ENCODE measurements at places on chromosomes 2 and 18.

DNA sequence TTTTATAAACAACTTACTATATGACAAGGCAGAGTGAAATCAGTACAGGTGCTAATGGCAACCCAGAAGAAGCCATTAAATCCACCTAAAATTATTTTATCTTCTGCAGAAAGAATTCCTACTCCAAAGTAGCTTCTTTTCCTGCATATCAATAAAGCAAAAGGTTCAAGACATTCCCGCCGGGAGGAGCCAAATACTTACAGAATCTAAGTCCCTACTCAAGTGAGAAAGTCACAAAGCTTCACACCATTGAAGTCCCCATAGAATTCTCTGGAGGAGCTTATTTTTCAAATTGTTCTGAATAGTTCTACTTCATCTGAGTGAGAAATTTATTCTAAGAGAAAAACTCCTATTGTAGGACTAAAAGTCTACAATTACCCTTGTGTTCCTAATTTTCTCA lies 233.7 kb upstream of the HNRNPA3 start:
- no peak for DNase-seq

DNA sequence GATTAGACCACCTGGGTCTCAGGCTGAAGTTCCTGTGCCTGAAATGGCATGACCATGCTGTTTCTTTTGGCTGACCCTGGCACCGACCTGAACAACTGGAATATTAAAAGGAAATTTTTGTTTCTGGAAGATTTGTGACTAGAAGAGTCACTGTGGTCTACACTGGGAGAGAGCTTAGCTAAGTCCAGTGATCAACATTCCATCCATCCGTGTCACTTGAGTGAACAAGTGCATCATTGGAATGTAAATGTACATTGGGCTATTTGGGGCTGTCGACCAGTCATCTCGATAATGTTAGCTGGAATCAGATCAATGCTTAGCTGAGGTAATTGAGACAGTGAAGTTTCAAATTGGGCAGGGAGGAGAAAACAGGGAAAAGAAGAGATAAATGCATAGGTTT lies 95.4 kb upstream of the CCDC85A start:
- no peak for DNase-seq

DNA sequence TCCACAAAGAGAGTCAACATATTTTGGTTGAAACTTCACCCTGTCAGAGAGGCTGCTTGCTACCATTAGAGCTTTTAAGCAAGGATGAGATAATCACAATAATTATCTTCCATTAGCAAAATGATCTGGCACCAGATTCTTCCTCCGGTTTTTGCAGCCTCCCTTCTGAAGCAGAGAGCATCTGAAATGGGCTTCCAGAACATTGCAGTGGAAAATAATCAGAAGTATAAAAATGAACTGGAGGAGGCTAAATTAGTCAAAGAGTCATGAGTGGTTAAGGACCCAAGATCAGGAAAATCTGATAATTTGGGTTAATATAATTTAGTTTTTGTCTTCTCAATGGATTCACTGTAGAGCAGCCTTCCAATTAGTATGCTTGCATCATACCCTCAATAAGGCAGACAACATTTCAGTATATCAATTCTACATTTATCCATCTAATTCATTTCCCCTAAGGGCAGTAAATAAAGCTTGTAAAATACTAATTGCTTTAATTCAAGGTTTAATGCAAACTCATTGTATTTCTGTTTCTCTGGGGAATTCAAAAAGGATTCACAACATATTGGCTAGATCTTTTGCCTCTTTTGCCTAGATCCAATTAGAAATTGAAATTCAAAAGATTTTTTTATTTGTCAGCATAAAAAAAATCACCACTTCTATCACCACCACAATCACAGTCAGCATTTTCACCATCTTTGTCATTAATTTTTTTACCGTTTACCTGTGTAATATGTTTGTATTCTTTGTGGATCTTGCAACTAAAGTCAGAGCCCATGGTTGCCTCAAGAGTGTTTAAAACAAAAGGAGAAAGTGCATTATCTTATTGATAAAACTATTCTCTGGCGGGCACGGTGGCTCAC lies 537.2 kb upstream of the DCC start:
- DNase-seq = no peak

DNA sequence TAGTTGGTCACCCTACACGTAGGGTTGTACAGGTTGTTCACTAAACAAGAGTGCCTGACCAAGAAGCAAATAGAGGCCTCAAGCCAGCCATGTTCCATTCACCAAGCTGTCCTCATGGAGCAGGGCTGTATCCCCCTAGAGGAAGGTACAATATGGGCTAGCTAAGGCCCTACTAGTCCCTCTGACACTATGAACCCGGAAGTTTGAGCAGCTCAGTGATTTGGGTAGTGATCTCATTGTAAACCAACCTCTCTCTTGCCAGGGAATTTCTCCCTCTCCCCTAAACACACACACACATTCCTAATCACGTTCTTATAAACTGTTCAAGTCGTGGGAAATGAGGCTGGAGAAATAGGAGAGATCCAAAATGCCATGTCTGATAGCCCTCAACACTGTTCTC lies 6.7 kb upstream of the CYS1 start:
- no peak for DNase-seq

GRCh38 chr2:182077023-182077422 lies 91.4 kb downstream of the PPP1R1C start:
- no peak for DNase-seq

DNA sequence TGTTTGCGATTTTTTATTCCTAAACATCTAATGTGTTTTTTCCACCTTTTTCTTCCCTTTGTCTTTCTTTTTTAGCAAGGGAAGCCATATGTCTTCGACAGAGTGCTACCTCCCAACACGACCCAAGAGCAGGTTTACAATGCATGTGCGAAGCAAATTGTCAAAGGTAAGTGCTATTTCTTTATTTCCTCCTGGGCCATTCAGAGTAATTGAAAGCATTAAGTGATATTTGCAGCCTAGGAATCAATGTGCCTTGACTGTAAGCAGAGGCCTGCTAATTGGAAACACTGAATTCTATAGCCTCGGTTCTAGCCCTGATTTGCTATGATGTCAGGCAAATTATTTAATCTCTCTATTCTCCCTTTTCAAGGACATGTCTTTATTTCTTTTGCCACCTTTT lies 47.0 kb downstream of the KIF5C start:
- DNase-seq = no peak

GRCh38 chr2:125596612-125597011 lies 1059.3 kb upstream of the GYPC start:
- DNase-seq = no peak

All from NCI-H510A treated with DMSO at 0.1 percent for 48 hours (cell line).